ENCODE measurements at places on chromosomes 1 and 21. TPM values are rescaled to one million over a fixed set of nuclear protein-coding genes. Genes with fewer than 3 reads are reported as not detected.

TMEM201 gene
- total RNA-seq = 14.7 TPM

FCGR3A gene
- total RNA-seq = not detected

CYP4A11 gene
- total RNA-seq = not detected

SAMD13 gene
- 0.61 TPM for total RNA-seq

EPHX1 gene
- 228 TPM for total RNA-seq

All from A549 treated with CpdA at 1 μM for 4 hours (cell line).